Hypothalamus (tissue), 51 donors: ENCODE measurements at places on chromosomes 12 and 14.

DNA sequence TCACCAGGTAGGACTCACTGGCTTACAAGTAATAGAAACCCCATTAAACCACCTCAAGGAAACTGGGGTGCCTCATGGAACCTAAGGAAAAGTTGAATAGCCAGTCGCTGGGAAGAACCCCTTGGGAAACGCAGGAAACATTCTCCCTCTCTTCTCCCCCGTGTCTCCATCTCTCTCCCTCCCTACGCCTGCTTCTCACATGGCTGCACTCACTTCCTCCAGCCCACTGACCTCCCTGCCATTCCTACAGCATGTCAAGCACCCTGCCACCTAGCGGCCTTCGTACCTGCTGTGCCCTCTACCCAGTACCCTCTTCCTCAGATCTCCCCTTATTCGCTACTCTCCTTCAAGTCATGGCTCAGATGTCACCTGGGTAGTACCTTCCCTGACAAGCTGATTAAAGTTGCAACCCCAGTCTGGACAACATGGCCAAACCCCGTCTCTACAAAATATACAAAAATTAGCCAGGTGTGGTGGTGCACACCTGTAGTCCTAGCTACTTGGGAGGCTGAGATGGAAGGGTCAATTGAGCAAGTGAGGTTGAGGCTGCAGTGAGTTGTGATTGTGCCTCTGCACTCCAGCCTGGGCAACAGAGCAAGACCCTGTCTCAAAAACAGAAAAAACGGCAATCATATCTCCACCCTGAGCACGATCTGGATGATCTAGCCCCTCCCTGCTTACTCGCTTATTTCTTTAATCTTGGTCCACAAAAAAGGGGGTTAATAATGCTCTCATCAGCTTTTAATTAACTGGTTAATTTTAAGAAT is 6.4 kb upstream of the DTX1 start:
- no peak for DNase-seq

GRCh38 chr12:65778258-65779090 is 45.8 kb upstream of the HMGA2 start:
- DNase-seq = no peak

GRCh38 chr12:94753036-94753679 is 102.8 kb upstream of the TMCC3 start:
- DNase-seq = no peak

- DNase-seq = no peak
Observed at GRCh38 chr14:28779456-28779855, 12.9 kb downstream of the FOXG1 start.

GRCh38 chr12:108371801-108372344 is 32.8 kb upstream of the CMKLR1 start:
- DNase-seq = no peak

- DNase-seq = no peak
Observed at GRCh38 chr14:85867450-85867849, 337.5 kb downstream of the FLRT2 start.

DNA sequence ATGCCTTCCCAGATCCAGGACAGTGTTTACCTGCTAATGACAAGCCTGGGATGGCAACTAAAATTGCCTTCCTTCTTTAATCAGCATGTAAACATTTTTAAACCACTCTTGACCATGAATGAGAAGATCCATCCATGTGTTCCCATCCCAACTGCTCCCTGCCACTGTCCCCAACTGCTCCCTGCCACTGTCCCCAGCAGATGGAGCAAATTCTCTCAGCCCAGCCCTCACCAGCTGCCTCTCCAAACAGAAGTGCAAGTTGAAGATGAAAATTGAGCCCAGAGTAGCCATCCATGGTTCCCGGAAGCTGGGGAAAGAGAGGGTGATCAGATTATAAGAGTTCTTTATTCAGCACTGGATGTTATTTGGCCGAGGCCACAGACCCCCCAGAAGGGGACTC is 133.1 kb downstream of the SLC15A4 start:
- DNase-seq = no peak

DNA sequence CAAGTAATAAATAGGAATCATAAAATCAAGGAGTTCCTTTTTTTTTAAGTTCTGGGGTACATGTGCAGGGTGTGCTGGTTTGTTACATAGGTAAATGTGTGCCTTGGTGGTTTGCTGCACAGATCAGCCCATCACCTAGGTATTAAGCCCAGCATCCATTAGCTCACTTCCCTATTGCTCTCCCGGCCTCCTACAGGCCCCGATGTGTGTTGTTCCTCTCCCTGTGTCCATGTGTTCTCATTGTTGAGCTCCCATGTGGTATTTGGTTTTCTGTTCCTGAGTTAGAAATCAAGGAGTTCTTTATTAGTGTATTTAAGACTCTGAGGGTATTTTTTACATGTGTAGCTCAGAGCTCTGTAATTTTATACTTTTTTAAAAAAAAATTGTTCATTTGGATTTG is 86.0 kb downstream of the SCFD1 start:
- no peak for DNase-seq

GRCh38 chr12:43179486-43179885 is 372.5 kb downstream of the ADAMTS20 start:
- DNase-seq = no peak

DNA sequence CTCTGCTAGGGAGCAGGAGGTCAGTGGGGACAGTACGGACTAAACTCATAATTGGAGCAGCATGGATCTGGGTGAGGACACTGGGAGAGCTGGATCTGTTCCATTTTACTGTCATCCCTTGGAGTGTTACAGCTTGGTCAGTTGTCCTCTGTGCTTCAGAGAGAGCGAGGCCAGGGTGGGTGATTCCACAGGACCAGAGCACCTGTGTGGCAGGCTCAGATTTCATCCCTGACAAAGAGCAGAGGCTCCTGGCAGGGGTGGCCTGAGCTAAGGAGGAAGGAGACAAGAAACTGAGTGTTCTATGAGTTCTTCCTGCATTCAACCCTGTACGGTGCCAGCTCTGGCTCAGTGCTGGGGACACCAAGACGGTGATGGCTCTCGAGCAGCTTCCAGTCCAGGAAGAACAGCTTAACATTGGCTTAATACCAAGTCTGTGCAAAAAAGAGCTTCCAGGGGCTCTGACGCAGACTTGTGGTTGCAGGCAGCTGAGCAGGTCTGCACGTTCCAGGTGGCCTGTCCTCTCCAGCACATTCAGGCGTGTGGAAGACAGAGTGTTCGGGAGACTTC is 8.4 kb upstream of the PGF start:
- no peak for DNase-seq

DNA sequence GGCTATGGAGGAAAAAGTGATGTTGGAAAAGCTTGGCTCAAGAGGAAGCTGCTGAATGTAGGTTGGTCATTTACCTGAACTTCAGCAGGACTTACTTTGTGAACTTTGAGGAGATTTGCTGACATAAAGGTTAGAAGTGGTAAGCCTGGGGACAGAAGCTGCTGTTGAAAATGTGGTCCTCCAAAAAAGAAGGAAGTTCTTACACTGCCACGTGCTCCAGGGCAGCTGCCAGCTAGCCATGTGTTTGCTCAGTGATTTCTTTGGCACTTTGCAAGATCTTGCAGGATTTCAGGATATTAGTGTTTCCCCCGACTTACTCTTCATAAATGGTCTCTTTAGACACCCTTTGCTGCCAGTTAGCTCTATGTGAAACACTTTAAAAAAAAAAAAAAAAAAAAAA is 14.8 kb upstream of the DYRK2 start:
- no peak for DNase-seq

- DNase-seq = no peak
Observed at GRCh38 chr14:68662392-68662791, 130.5 kb downstream of the ZFP36L1 start.

- DNase-seq = no peak
Observed at GRCh38 chr12:6807170-6807569, 14.5 kb upstream of the GPR162 start.

DNA sequence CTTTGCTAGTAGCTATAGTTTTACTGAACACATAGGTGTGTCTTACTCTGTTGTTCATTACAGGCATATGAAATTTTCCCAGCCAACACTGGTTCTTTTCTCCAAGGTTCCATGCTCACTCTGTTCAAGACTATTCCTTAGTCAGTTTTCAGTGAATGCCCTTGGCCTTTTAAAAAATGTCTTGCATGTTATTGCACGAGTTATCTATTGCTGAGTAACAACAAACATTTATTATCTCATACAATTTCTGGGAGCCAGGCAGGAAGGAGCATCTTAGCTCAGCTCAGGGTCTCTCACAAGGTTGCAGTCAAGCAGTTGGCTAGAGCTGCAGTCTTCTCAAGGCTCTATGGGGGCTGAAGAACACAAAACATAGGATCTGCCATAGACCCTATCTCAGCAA is 223.5 kb downstream of the BTG1 start:
- no peak for DNase-seq

DNA sequence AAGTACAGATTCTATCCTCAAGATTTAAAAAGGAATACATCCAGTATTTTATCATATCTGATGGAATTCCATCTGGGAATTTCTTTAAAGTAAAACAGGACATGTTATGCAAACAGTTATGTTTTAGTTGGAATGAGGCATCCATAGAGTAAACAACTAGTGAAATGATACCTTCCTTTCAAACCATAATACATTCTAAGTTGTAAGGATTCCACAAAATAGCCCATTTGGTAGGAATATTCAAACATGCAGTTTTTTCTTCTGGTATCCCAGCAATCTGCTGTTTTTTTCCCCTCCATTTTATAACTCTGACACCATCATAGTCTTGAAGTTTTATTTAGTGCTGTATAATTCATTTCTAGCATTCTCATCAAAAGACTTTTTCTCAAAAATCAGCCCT is 149.6 kb downstream of the ADAMTS20 start:
- no peak for DNase-seq

DNA sequence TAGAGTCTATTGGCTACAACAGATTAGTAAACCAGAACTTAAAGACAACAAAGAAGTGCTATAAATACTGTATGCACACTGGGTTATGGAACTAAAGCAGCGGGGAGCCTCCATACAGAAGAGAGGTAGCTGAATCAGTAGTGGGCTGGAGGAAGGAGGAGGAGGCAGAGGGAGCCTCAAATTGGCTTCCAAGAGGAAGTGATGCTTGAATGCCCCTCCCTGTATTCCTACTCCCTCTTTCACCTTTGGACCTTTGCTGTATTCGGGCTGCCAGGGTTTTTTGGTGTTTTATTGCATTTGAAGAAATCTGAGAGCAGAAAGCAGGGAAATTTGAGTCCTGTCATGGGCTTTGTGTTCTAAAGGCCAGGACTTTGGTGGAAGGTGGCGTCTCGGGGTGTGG is 104.0 kb upstream of the PTPRB start:
- no peak for DNase-seq

DNA sequence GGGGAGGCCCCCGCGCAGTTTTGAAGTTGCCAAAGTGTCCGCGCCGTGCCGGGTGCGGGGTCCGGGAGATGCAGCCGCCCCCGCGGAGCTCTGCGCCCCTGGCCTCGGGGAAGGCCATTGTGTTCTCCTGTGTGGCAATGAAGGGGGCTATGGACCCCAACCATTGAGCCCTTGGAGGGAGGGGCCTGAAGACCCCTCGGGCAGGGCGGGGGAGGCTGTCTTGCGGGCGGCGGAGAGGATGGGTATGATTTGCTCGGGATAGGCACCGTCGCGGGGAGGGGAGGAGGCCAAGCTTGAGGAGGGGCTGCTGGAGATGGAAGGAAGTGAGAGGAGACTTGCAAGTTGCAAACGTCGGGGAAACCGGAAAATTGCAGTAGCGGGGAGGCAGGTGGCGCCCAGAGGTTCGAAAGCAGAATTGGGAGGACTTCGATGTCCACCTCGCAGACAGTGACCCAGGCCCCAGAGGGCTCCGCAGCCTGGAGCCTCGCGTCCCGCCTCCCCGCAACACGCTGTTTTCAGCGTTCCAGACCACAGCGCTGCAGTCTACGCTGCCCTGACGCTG is 25.4 kb downstream of the BCL11B start:
- no peak for DNase-seq

- DNase-seq = no peak
Observed at GRCh38 chr14:68225321-68225720, 405.7 kb downstream of the RAD51B start.

DNA sequence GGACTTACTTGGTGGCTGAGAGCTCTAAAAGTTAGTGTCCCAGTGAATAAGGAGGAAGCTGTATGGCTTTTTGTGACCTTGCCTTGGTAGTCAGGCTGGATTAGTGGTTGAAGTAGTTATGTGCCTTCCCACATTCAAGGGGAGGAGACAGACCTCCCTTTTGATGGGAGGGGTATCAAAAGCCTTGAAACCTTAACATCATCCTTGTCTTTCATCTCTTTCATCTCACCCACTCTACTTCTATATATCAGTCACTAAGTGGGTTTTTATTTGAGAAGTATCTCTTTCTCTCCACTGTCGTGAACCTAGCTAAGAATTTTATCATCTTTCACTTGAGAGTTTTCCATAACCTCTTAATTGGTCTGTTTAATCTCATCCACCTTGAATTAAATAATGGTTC is 15.7 kb downstream of the NUBPL start:
- no peak for DNase-seq

DNA sequence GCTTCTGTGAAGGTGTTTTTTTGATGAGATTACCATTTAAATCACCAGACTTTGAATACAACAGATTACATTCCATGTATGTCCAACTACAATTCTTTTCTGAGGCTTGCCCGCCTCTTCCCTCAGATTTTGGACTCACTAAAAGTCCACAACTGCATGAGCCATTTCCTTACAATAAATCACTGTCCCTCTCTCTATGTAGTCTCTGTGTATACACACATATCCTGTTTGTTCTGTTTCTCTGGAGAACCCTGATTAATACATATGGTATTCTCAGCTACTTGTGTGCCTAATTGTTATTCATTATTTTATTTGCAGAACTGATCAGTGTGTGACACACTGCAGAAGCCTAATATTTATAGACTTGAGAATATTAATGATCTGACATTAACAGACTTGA is 2.4 kb upstream of the MIPOL1 start:
- no peak for DNase-seq

- DNase-seq = no peak
Observed at GRCh38 chr12:132493482-132494178, 3.7 kb downstream of the FBRSL1 start.

DNA sequence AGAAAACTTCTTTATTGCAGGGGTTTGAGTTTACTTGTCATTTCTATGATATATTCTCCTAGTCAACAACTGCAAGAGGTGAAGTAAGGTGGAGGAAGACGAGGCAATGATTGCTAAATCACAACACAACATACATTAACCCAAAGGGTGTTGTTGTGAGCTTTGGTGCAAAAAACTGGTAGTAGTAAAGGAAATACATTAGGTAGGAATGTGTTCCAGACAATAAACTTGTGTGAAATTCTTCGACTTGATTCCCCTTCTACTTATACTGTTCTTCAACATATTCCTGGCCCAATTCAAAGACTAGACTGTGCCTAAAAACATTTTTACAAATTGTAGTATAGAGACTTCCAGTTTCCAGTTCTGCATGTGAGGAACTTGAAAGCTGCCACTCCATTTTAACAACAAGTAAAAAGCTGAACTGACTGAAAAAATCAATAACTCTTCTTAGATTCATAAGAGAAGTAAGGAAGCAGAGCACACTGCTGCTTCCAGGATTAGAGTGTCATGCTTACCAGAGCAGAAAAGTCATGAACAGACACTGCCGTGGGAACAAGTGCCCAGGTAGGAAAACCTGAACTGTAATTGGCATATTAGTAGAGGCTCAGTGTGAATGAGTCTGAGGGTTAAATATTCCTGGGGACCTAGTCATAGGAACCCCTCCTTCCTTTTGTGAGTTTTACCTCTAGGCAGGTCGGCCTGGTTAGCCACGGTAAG is 22.2 kb downstream of the COX8C start:
- DNase-seq = no peak
